ENCODE measurements at places on chromosomes 7 and 10.

GRCh38 chr10:129345763-129346162 is 121.3 kb upstream of the MGMT start:
- DNase-seq = no peak

DNA sequence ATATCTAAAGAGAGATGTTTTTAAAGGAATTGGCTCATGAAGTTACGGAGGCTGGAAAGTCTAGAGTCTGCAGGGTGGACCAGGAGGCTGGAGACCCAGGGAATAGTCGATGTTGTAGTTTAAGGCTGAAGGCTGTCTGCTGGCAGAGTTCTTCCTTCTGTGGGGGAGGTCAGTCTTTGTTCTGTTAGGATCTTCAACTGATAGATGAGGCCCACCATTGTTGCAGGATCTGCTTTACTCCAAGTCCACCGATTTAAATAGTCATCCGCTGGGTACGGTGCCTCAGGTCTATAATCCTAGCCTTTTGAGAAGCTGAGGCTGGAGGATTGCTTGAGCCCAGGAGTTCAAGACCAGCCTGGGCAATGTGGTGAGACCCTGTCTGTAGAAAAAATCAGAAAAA is 50.0 kb downstream of the LMTK2 start:
- DNase-seq = no peak

DNA sequence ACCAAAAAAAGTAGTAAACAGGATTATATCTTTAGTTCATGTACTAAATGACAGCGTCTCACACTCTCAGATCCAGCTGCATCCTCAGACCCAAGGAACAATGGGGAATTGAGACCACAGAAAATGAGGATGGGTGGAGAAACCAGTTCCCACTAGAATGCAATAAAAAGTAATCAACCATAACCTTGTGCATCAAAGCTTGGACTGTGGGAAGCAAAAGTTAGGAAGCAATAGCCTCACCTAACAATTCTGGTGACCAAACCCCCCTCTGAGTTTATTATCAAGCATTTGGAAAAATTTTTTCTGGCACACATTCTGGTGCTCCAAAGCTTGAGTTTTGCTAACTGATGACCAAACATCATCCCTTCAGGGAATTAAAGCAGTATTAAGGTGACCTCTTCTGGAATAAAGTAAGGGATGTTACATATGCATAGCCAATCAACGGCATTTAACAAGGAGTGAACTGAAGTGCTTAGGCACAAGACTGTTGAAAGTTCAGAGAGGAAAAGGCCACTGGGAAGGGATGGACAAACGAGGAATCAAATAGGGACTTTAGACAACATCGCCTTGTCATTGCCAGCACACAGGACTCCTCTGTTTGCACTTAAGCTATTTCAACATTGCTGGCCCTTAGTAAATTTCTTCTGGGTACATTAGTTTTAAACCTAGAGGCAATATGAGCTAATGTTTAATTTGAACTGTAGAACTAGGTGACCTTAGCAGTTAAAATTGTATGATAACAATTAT is 1.2 kb upstream of the MAT1A start:
- DNase-seq = no peak

GRCh38 chr7:112124061-112124766 is 82.0 kb downstream of the DOCK4 start:
- no peak for DNase-seq

GRCh38 chr10:43998021-43998809 is 349.5 kb upstream of the ZNF32 start:
- no peak for DNase-seq

DNA sequence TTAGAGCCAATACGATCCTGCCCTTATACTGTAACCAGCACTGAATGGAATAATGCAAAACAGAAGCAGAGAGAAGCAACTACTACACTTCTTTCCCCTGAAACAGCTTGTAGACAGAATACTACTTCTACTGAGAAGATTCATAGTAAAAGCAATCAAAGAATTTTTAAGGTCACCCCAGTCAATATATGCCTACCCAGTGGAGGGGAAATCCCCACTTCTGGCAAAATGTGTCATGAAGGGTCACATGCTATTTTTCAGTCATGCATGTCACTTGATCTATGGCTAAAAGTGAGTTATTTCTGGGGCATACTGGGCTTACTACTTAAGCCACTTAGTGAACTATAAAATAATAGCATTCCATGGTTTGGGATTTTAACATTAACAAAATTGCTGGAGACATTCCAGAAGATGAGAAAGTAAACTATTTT is 25.6 kb downstream of the IRF5 start:
- peak; percentile 32 for DNase-seq

DNA sequence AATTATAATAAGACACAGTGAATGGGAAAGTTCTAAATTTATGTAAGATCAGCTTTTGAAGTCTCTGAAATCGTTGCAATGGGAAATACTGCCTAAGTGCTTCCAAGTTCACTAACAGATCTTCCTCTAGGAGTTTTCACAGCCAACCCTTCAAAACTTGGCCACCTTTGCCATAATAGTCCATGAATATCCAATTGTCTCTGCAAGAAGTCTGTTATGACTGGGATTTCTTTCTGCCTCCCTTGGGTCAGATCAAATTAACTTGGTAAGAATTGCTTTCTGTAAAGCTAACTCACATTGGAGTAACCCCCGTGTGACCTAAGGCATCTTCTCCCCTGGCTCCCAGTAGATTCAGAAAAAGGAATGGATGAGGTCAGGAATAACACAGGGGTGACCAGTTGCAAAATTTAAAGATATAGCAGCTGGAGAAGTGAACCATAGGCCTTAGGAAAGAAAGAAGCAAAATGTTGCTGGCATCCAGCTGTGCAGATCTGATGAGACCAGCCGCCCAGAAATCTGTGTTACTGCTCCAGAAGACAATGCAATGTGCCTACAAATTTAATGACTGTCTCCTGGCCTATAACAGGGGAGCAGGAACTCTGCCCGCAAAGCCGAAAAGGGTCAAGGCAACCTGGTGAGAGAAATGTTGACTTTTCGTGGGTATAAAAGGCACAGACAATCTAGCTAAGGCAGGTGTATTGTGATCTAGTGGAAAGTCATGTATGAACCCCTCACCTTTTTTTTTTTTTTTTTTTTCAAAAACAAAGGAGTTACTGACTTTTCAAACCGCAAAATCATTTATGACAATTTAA is 7.5 kb upstream of the OPTN start:
- no peak for DNase-seq

DNA sequence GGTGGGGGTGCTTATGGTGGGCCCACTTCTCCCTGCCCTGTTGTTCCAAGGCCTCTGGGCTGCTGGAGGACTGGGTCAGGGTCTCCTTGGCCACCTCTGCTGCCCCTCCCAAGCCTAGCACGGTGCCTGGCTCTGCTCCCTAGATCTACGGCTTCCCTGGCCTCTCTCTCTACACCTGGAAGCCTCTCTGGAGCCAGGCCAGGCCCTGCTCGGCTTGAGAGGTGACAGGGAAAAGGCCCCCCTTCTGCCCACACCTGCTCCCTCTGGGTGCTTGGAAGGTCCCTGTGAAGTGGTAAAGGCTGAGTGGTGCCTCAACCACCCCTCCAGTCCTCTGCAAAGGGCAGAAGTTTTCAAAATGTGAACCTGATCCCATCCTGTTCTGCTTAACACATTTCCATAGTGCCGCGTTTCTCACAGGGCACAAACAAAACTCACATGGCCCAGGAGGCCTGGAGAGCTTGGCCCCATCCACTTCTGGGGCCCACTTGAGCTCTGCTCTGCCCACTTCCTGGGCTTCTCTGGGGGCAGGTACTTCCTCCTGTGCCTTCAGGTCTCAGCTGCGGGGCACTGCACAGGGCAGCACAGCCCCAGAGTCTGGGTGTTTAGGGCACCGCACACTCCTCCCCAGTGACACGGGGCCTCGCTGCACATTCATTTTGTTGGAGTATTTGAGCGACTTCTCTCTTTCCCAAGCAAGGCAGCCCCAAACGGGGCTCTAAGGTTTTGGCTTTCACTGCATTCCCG is 169.9 kb downstream of the PIP4K2A start:
- DNase-seq = no peak

GRCh38 chr10:15306735-15307280 is 64.3 kb downstream of the FAM171A1 start:
- DNase-seq = no peak

- no peak for DNase-seq
These were observed 43.0 kb upstream of the NAMPT start for GRCh38 chr7:106327538-106328481.

GRCh38 chr10:29649561-29650551 is 15.1 kb upstream of the SVIL start:
- no peak for DNase-seq

GRCh38 chr7:100127866-100128636 is 1.3 kb downstream of the MBLAC1 start:
- DNase-seq = no peak

- DNase-seq = peak; percentile 20
These were observed 135.5 kb downstream of the USP6NL start for GRCh38 chr10:11475831-11476434.

- peak; percentile 33 for DNase-seq
These were observed 4.0 kb downstream of the TNRC18 start for GRCh38 chr7:5419539-5420066.

DNA sequence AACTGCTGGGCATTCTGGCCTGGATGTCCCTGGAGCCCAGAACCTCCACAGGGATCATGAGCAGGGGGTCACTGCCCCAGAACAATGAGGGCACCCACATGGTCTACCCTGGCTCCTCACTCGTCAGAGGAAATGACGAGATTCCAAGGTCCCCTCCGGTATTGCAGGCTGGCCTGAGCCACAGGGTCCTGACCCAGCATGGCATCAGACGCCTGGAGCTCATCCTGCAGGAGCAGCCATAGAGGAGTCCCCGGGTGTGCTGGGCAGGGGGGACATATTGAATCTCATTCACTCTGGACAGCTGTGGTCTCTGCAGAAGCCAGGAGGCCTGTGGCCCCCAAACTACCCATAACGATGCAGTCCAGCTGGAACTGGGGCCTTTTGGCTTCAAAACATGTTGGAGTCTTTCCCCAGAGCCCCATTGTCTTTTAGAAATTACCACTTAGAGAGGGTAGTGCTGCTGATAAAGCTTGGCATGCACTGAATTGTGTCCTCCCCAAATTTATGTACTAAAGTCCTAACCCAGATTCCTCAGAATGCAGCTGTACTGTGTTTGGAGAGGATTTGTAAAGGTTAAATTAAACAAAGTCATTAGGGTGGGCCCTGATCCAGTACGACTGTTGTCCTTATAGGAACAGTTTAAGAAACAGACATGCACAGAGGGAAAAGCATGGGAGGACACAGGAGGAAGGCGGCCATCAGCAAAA is 27.7 kb downstream of the ANXA8 start:
- DNase-seq = no peak

DNA sequence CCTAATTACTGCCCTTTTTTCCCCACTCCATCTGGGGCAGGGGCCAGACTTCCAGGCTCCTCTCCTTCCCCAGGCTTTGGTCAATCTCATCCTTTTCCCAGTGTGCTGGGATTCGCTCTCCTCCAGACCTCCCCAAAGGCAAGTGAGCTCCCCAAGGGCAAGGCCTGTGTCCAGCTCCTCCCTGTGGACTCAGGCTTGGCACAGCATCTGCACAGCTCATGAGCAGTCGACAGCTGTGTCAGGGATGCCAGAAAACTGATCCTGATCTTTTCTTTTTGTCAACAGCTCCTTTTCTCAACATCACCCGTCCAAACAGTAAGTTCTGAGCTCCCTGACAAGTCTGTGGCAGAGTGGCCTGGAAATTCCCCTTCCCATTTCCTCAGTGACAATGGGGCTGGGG is 67.1 kb downstream of the C10orf120 start:
- DNase-seq = peak; percentile 40

DNA sequence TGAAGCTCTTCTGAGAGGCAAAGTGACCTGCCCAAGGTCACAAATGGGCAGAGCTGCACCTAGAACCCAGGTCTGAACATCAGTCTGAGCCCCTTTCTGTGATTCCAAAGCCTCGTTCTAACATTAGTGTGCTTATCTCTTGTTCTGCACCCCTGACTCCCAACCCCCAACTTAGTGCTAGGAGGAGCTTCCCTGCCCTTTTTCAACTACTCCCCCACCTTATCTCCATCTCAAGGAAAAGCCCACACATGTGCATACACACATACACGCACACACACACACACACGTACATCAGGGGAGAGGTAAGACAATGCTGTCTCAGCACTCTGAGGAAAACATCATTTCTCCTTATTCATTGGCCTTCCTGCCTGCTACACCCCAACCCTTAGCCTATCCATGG is 8.3 kb downstream of the PRRT4 start:
- DNase-seq = no peak

DNA sequence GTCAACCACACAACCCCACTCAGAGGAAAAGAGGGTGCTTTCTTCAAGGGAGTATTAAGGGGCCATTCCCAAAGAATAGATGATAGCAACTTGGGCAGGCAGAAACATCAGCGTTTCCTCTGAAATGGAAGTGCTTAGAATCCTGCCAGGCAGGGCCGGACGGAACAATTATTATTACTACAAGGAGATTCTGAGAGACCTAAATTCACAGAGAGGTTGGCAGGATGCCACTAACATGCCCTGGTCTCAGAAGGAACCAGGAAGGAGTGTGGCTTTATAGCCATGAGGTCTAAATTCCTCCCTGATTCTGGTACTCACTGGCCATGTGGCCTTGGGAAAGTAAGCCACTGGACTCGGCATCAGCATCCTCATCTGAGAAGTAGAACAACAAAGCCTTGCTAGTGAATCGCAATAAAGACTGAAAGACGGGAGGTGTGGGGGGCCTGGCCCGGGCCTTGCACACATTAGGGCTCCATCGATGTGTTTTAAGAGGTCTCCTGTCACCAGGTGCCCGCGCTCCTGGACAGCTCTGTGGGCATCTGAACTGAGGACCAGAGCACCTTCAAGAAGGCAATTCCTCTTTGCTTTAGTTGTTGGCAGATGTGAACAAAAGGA is 131.5 kb downstream of the OAT start:
- DNase-seq = no peak

- DNase-seq = peak; percentile 67
These were observed 12.1 kb downstream of the ABCA13 start for GRCh38 chr7:48183370-48183743.

- DNase-seq = no peak
These were observed 31.9 kb upstream of the GPR26 start for GRCh38 chr10:123634221-123634620.

GRCh38 chr7:138608275-138608674 is 92.9 kb downstream of the SVOPL start:
- peak; percentile 61 for DNase-seq

- no peak for DNase-seq
These were observed 97.6 kb upstream of the NMT2 start for GRCh38 chr10:15266117-15266516.

All from LHCN-M2 (cell line).